Panc1 (cell line): ENCODE measurements at places on chromosomes 7 and 10. TPM values are rescaled to one million over a fixed set of nuclear protein-coding genes. Genes with fewer than 3 reads are reported as not detected.

DNA sequence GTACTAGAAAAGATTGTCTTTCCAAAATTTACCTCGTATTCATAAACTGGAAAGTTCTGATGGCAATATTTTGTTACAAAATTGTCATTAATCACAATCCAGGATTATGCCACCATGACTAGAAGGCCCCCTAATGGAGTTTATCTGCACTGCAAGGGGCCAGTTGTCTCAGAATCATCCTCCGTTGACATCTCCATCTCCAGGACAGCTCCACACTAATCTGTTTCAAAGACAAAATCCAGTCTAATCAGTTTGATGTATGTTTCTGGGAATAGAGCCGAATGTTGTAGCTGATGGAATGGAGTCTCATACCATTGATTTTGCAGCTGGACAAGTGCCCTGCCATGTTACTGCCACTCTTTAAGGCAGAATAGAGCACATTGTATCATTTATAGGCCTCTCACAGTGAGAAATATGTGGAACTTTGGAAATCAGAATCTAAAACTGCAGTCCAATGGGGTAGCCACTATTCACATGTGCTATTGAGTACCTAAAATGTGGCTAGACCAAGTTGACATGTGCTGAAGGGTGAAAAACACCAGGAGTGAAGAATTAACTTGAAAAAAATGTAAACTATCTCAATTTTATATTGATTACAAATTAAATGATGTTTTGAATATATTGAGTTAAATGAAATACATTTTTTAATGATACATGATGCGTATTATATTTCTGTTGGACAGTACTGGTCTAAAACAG, 38.3 kb upstream of the TOMM7 start:
- DNase-seq = no peak

DNA sequence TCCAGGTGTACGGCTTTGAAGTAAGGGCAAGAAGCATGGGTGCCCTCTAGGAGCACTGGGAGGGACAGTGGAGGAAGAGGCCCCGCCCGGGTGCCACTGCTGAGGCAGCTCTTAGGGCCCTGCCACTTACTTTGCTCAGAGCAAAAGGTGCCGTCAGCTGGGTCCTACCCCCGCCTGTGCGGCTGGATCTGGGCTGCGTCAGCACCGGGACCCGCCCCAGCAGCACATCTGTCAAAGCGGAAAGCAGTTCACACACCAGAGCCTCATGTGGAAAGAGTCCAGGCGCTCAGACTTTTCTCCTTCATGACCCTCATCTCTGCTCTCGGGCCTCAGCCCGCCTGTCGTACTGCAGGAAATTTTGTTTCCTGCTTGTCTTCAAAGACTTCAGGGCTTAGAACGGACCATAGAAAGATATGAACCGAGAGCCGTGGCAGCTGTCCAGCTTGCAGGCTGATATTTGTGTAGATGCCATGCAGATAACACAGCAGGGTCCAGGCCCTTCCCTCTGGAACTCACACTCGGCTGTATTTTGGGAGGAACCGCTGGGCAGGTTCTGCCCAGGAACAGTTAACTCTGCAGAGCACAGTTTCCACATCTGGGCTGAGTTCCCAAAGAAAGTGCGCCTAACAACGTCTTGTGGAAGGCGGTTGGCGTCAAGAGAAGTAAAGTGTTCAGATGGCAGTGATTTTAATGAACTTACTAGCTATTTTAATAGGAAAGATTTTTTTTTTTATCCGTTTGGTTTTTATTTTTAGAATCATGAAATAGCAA, 44.3 kb upstream of the PRKAR1B start:
- DNase-seq = no peak

- DNase-seq = no peak
These were observed 59.7 kb downstream of the MACC1 start for GRCh38 chr7:20157456-20157855.

The GIMAP7 gene
- total RNA-seq = 0.33 TPM

The WEE2 gene
- not detected for total RNA-seq
